ENCODE measurements at places on chromosomes 11 and 22. TPM values are rescaled to one million over a fixed set of nuclear protein-coding genes. Genes with fewer than 3 reads are reported as not detected.

DNA sequence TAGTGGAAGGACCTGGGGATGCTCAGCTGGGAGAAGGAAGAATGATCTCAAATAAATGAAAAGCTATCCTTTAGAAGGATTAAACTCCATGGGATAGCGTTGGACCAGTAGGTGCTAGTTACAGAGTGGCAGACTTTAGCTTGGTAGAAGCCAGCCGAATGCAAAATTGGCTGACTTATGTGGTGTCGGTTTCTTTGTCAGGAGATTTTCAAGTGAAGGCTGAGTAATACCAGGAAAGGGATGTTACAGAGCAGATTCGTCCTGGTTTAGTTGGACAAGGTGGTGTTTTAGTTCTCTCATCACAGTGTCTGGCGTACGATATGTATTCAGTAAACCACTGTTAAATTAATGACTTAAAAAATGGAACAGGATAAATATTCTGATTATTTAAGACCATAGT is 26.0 kb downstream of the FDX1 start:
- no peak overlapping the region for H3K27ac ChIP-seq
- H3K27me3 ChIP-seq: no peaks in the 10 kb centered on the region
- H3K4me1 ChIP-seq: peaks cover 12% of the 10 kb centered on the region
- H3K36me3 ChIP-seq: peaks cover 8% of the 10 kb centered on the region

TAF10 gene
- total RNA-seq: 124 TPM

GLYATL2 gene
- not detected for total RNA-seq

ARHGAP20 gene
- 0.62 TPM for total RNA-seq

PRG3 gene
- total RNA-seq: not detected

GRCh38 chr22:50612528-50613221 is 12.1 kb downstream of the MAPK8IP2 start:
- peak overlapping the region; percentile 36 for H3K27ac ChIP-seq
- no peak overlapping the region for H3K4me3 ChIP-seq
- H3K27me3 ChIP-seq: peaks cover 11% of the 10 kb centered on the region
- no peaks in the 10 kb centered on the region for H3K36me3 ChIP-seq

GRCh38 chr11:70796648-70797227 is 398.4 kb downstream of the CTTN start:
- DNase-seq: no peak
- no peak overlapping the region for H3K27ac ChIP-seq
- peaks cover 6% of the 10 kb centered on the region for H3K36me3 ChIP-seq
- no peaks in the 10 kb centered on the region for H3K4me1 ChIP-seq
- no peak overlapping the region for H3K4me3 ChIP-seq
- peaks cover 4% of the 10 kb centered on the region for H3K27me3 ChIP-seq

TTC36 gene
- 0.27 TPM for total RNA-seq

DNA sequence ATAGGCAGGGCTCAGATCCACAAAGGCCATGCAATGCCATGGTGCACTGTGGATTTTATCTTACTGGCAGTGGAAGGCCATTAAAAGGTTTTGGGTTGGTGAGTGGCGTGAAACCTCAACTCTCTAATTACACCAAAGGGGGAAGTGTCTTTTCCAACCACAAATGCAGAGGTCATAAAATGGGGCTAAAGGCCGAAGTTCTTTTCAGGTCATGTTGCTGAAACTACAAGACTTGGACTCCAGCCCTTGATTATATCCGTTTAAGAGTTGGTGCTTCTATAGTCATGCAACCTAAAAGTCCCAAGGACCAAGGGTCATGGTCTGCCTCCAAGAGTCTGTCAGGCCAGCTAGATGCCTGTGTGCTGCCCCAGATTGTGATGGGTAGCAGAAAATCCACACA is 434.3 kb downstream of the RAB38 start:
- no peak for DNase-seq
- no peaks in the 10 kb centered on the region for H3K4me1 ChIP-seq
- peaks cover 11% of the 10 kb centered on the region for H3K27me3 ChIP-seq
- no peaks in the 10 kb centered on the region for H3K36me3 ChIP-seq
- H3K27ac ChIP-seq: no peak overlapping the region

DNA sequence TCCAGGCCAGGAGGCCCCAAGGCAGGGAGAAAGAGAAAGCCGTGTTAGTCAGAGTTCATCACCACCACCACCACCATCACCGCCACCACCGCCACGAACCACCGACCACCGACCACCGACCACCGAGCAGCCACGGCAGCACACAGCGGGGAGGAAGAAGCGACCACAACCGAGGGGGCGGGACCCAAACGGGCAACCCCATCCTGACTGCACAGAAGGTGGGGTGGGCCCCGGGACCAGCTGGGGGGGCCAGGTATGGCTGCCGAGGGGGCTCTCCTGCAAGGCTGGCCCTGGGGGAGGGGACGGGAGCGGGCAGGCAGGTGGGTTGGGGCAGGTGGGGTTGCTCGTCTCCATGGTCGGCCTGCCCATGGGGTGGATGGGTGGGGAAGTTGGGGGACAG is 34.2 kb downstream of the SYT7 start:
- peaks cover 10% of the 10 kb centered on the region for H3K27me3 ChIP-seq
- H3K27ac ChIP-seq: no peak overlapping the region
- H3K4me1 ChIP-seq: peaks cover 3% of the 10 kb centered on the region
- DNase-seq: no peak
- no peaks in the 10 kb centered on the region for H3K36me3 ChIP-seq

DNA sequence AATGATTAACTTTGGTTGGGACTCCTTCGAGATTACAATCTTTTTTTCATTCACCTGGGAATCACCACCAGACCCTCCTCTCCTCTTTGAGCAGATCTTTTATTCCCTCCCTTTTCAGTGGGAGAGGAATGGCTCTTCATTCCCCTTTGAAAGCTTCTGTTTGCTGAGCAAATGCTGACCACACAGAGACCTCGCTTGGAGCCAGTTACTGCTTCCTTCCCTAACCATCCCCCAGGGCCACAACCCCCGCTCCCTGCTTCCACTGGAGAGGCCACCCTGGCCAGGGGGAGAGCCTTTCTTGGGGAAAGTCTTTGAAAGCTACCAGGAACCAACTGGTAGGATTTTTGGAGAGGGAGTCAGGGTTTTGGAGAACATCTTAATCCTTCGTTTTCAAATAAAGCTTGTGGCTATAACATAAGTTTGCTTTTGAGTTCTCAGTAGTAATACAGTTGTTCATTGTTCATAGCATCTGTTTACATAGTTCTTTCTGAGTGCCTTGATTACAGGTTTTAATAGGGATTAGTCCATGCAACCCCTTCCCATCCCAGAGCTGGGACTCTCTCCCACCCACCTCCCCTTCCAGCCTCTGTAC is 138.4 kb downstream of the DBX1 start:
- peaks cover 4% of the 10 kb centered on the region for H3K36me3 ChIP-seq
- DNase-seq: no peak
- no peaks in the 10 kb centered on the region for H3K27me3 ChIP-seq
- H3K27ac ChIP-seq: peak overlapping the region; percentile 83

- H3K27me3 ChIP-seq: peaks cover 4% of the 10 kb centered on the region
- H3K4me3 ChIP-seq: no peak overlapping the region
- no peak overlapping the region for H3K27ac ChIP-seq
- no peak for DNase-seq
- no peaks in the 10 kb centered on the region for H3K4me1 ChIP-seq
These were observed 11.6 kb upstream of the RTN4R start for GRCh38 chr22:20279662-20280134.

DNA sequence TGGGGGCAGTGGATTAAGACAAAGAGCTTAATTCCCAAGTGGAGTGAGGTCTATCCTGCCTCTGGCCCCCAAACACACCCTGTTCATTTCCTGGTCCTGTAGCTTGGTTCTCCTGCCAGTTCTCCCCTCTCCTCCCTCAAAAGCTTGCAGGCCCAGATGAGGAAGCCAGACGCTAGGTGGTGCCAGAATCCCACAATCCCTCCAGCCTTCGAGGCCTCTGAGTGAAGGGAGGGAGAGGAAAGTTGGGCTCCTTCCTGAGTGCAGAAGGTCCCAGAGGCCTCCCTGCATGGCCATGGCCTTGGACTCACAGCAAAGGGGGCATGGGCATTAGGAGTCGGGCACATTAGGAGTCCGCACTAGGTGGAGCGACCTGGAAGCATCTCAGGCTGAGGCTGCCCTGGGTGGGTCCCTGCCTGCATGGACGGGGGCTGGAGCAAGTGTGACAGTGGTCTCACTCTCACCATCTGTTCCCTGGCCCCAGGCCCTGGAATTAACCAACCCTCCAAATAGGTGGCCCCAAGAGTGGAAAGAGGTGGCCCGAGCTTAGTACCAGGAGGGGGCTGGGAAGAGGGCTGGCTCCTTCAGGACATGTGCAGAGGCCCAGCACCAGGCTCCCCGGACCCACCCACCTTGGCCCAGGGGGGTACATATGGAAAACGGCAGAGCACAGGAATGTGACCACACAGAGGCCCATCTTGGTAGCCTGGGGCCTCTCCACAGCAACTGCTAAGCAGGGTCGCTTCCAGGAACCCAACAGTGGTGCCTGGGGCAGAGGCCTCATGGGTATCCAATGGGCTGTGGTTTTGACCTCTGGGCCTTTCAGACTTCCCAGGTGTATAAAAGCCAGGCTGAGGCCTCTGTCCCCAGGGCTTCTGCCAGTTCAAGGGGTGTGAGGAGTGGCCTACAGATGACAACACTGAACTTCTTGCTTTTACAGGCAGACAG is 5.2 kb downstream of the FXYD2 start:
- H3K27ac ChIP-seq: no peak overlapping the region
- no peaks in the 10 kb centered on the region for H3K27me3 ChIP-seq
- peaks cover 14% of the 10 kb centered on the region for H3K4me1 ChIP-seq

DNA sequence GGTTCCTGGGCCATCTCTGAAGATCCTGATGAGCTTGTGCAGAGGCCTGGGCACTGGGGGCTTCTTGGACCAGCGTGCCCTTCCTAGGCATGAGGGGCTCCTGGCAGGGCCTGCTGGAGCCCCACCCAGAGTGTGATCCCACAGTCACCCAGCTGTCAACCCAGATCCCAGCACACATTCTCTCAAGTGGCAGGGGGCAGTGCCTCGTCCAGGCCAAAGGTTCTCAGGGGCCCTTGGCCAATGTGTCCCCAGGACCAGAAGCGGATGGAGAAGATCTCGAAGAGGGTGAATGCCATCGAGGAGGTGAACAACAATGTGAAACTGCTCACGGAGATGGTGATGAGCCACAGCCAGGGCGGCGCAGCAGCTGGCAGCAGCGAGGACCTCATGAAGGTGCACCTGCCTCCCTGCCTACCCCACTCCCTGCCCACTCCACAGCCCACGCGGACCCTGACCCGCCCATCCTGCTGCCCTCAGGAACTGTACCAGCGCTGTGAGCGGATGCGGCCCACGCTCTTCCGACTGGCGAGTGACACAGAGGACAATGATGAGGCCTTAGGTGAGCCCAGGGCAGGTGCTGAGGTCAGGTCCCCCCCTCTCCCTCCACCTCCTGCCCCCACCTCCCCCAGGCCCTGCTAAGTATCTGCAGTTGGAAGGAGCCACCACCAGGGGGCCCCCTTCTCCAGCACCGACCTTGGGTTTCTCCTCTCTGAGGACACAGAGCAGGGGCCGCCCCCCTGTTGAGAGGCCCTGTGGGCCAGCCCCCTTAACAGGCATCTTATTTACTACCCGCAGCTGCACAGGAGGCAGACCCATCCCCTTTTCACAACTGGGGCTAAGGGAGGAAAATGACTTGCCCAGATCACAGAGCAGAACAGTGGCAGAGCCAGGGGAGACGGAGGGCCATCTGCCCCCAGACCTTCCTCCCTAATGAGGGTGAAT is 14.7 kb downstream of the GGA1 start:
- no peak for DNase-seq
- peaks cover 14% of the 10 kb centered on the region for H3K36me3 ChIP-seq
- peaks cover 3% of the 10 kb centered on the region for H3K4me1 ChIP-seq
- H3K27ac ChIP-seq: peak overlapping the region; percentile 51

DNA sequence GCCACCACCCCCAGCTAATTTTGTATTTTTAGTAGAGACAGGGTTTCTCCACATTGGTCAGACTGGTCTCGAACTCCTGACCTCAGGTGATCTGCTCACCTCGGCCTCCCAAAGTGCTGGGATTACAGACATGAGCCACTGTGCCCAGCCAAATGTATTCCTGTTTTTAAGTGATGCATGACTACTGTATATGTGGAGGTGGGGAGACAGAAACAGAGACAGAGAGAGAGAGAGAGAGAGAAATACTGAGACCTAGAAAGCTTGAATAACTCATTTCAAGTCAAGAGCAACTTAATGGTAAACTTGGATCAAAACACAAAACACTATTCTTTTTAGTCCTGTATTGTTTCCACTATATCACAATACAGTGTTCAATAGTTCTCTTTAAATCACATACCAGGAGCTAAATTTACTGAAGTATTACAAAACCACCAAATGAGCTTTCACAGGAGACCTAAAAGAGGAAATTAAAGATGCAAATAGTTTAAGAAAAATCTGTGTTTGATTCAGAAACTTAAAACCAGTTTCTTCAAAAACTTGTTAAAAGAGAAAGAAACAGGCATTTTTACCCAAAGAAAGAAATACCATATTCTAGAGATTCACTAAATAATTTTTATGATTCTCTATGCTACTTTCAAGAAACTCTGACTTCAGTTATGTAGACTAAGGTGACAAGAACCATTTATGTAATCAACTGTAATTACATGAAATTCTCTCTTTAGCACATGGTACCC is 188.7 kb downstream of the ETS1 start:
- peak overlapping the region; percentile 57 for H3K27ac ChIP-seq
- H3K27me3 ChIP-seq: no peaks in the 10 kb centered on the region
- no peak overlapping the region for H3K4me3 ChIP-seq
- H3K4me1 ChIP-seq: peaks cover 38% of the 10 kb centered on the region

GRCh38 chr22:35174401-35175038 is 82.8 kb upstream of the HMGXB4 start:
- no peaks in the 10 kb centered on the region for H3K4me1 ChIP-seq
- H3K36me3 ChIP-seq: no peaks in the 10 kb centered on the region
- DNase-seq: no peak
- H3K27ac ChIP-seq: no peak overlapping the region
- H3K4me3 ChIP-seq: no peak overlapping the region
- H3K27me3 ChIP-seq: peaks cover 51% of the 10 kb centered on the region

- peaks cover 2% of the 10 kb centered on the region for H3K36me3 ChIP-seq
- H3K4me1 ChIP-seq: peaks cover 30% of the 10 kb centered on the region
- no peak overlapping the region for H3K4me3 ChIP-seq
- no peak overlapping the region for H3K27ac ChIP-seq
These were observed 7.0 kb downstream of the BEST1 start for GRCh38 chr11:61957021-61957770.

DNA sequence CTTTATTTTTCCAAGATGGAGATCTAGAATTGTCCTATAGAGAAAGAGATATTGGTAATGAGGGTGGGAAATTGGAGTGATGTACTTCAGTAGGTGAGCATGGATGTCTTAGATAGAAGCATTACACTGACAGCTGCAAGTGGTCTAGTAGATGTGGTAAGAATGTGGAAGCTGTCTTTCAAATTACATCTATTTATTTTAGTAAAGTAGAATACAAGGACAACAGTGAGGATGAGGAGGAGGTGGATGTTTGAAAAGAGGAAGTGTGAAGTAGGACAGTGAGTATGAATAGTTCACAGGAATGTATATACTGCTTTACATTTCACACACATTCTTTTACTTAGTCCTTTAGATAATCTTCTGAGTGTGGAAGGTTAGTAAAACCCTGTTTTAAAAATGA is 64.2 kb downstream of the HIPK3 start:
- peaks cover 24% of the 10 kb centered on the region for H3K4me1 ChIP-seq
- no peak for DNase-seq
- H3K36me3 ChIP-seq: no peaks in the 10 kb centered on the region
- H3K4me3 ChIP-seq: no peak overlapping the region

PUS3 gene
- 7.7 TPM for total RNA-seq

Data from chondrocyte (in vitro differentiated cells).